ENCODE measurements at places on chromosomes 6 and 20.
A peak's percentile ranks its signal among the peaks of the same experiment; 100 is the strongest.

DNA sequence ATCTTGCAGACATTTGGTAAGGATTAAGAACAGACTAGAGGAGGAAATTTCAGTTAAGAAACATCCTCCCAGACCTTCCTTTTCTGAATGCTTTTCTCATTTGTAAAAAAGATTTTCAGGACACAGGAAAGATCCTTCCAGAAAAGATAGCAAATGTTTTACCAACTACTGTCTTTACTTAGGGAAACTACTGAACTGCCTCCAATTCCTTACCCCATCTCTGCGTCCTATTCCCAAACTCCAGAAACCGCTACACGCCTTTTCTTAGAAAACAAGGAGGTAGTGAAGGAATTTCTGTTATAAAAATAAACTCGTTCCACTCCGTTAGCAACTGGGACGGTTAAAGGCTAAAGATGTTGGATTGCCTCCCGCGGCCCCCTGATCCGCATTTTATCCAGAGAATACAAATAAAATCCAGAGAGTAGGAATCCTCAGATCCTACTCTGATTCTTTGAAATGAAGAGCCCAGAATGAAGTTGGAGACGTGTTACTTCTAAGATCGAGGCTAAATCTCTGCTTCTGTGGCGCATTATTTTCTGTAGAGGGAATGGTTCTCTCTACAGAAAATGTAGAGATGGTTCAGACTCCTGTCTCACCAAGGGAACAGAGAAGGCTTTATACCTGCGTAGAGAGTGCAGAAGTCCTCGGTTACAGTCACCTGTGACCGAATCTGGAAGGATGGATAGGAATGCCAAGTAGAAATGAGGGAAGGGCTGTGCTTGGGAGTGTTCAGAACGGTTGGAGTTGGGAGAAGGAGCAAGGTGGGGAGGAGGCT, 133.0 kb downstream of the GPX5 start:
- H3K27me3 ChIP-seq, result no peaks in the 10 kb centered on the region
- no peak overlapping the region for H3K27ac ChIP-seq
- no peaks in the 10 kb centered on the region for H3K36me3 ChIP-seq
- no peak for DNase-seq
- H3K4me3 ChIP-seq, result peak overlapping the region; percentile 93

DNA sequence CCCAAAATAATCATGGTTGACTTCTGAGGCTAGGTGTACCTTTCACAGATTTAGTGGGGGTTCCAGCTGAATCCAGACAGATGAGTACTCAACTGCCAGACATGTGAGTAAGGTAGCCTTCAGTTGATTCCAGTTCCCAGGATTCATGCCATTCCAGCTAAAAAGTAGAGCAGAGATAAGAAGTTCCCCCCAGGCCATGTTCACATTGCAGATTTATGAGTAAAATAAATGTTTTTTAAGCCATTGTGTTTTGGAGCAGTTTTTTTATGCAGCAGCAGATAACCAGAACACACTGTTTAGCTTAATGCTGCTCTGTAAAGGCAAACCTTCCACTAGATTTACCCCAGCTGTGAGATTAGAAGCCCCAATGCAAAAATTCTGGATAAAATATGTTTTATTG, 245.0 kb downstream of the RFPL4B start:
- H3K4me1 ChIP-seq, result peaks cover 8% of the 10 kb centered on the region
- H3K27ac ChIP-seq, result no peak overlapping the region
- H3K4me3 ChIP-seq, result no peak overlapping the region
- no peaks in the 10 kb centered on the region for H3K27me3 ChIP-seq
- peaks cover 9% of the 10 kb centered on the region for H3K36me3 ChIP-seq
- DNase-seq, result no peak

- peaks cover 59% of the 10 kb centered on the region for H3K4me1 ChIP-seq
- H3K36me3 ChIP-seq, result peaks cover 11% of the 10 kb centered on the region
- H3K4me3 ChIP-seq, result no peak overlapping the region
Observed at GRCh38 chr6:15374119-15374518, 128.2 kb downstream of the JARID2 start.

GRCh38 chr20:44589537-44589936, 7.2 kb downstream of the PKIG start:
- H3K4me3 ChIP-seq, result no peak overlapping the region
- H3K36me3 ChIP-seq, result no peaks in the 10 kb centered on the region
- DNase-seq, result no peak
- H3K27me3 ChIP-seq, result no peaks in the 10 kb centered on the region

GRCh38 chr20:15278041-15278440, 940.6 kb upstream of the FLRT3 start:
- no peak for DNase-seq
- H3K4me1 ChIP-seq, result peaks cover 4% of the 10 kb centered on the region
- no peak overlapping the region for H3K4me3 ChIP-seq
